Naive thymus-derived CD4-positive, alpha-beta T cell (primary cell): ENCODE measurements at places on chromosomes 6 and 20. TPM values are rescaled to one million over a fixed set of nuclear protein-coding genes. Genes with fewer than 3 reads are reported as not detected.

GRCh38 chr20:38115205-38115604, 49.9 kb downstream of the TGM2 start:
- no peaks in the 10 kb centered on the region for H3K4me1 ChIP-seq
- H3K4me3 ChIP-seq, result no peak overlapping the region
- H3K36me3 ChIP-seq, result no peaks in the 10 kb centered on the region
- no peak overlapping the region for H3K27ac ChIP-seq

DNA sequence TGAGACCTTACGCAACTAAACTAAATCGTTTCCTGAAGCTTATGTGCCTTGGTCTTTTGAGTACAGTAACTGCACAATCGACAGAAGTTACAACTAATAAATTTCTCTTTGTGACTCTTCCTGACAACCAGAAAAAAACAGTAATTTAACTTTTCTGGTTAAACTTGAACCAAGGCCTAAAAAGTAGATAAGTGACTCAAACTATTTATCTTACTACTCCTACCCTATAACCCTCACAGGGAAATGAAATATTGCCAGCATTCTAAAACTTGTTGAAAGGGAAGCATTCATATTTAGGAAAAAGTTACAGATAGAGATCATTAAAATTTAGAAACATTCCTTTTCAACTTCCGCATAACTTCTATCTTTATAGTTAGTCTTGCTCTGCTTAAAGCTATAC, 1034.4 kb downstream of the EYS start:
- no peak overlapping the region for H3K27ac ChIP-seq
- H3K36me3 ChIP-seq, result no peaks in the 10 kb centered on the region
- H3K4me3 ChIP-seq, result no peak overlapping the region
- no peaks in the 10 kb centered on the region for H3K4me1 ChIP-seq

GRCh38 chr6:139029470-139030227, 1.1 kb downstream of the ABRACL start:
- peak overlapping the region; percentile 72 for H3K4me3 ChIP-seq
- H3K4me1 ChIP-seq, result peaks cover 18% of the 10 kb centered on the region
- H3K27ac ChIP-seq, result peak overlapping the region; percentile 88

GRCh38 chr6:5472571-5472970, 211.3 kb downstream of the FARS2 start:
- no peaks in the 10 kb centered on the region for H3K36me3 ChIP-seq

GRCh38 chr20:5969348-5969935, 19.0 kb downstream of the MCM8 start:
- DNase-seq, result no peak
- no peak overlapping the region for H3K27ac ChIP-seq
- H3K4me3 ChIP-seq, result no peak overlapping the region

DNA sequence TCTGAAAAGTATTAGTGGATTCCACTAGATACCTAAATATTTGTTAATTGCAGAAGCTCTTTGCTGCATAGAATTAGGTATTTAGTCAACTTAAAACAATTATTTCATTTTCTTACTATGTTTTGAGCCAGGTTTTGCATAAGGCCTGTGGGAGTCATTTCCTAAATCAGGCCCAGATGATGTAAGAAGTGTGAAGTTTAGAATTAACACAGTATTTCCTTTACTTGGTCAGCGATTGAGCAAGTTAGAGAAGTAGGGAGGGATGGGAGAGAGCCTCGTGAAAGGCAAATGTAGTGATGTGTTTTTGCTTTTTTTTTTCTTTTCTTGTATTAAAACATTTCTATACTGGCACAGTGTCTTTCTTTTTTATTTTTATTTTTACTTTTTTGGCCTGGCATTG, 711.1 kb downstream of the HDGFL1 start:
- H3K36me3 ChIP-seq, result no peaks in the 10 kb centered on the region
- DNase-seq, result no peak
- no peak overlapping the region for H3K4me3 ChIP-seq

GRCh38 chr6:30325873-30326525, 728 bp upstream of the TRIM39 start:
- peak; percentile 70 for DNase-seq
- H3K27me3 ChIP-seq, result no peaks in the 10 kb centered on the region
- peaks cover 7% of the 10 kb centered on the region for H3K36me3 ChIP-seq
- peak overlapping the region; percentile 70 for H3K4me3 ChIP-seq
- H3K27ac ChIP-seq, result peak overlapping the region; percentile 100

- H3K27me3 ChIP-seq, result no peaks in the 10 kb centered on the region
- no peak overlapping the region for H3K27ac ChIP-seq
- H3K36me3 ChIP-seq, result no peaks in the 10 kb centered on the region
- no peak overlapping the region for H3K4me3 ChIP-seq
- no peaks in the 10 kb centered on the region for H3K4me1 ChIP-seq
These were observed 42.7 kb downstream of the RIMS1 start for GRCh38 chr6:71929047-71929446.

- H3K27ac ChIP-seq, result no peak overlapping the region
- H3K36me3 ChIP-seq, result no peaks in the 10 kb centered on the region
- no peaks in the 10 kb centered on the region for H3K4me1 ChIP-seq
- no peak overlapping the region for H3K4me3 ChIP-seq
- H3K27me3 ChIP-seq, result no peaks in the 10 kb centered on the region
These were observed 200.8 kb downstream of the BMP7 start for GRCh38 chr20:57065646-57066045.

- H3K27me3 ChIP-seq, result no peaks in the 10 kb centered on the region
- no peaks in the 10 kb centered on the region for H3K36me3 ChIP-seq
- no peak overlapping the region for H3K4me3 ChIP-seq
- no peaks in the 10 kb centered on the region for H3K4me1 ChIP-seq
- no peak for DNase-seq
These were observed 125.8 kb upstream of the BCLAF1 start for GRCh38 chr6:136415351-136416007.

- no peaks in the 10 kb centered on the region for H3K4me1 ChIP-seq
- no peak overlapping the region for H3K27ac ChIP-seq
- H3K36me3 ChIP-seq, result no peaks in the 10 kb centered on the region
- DNase-seq, result no peak
These were observed 147.7 kb downstream of the SOBP start for GRCh38 chr6:107637316-107638315.

DNA sequence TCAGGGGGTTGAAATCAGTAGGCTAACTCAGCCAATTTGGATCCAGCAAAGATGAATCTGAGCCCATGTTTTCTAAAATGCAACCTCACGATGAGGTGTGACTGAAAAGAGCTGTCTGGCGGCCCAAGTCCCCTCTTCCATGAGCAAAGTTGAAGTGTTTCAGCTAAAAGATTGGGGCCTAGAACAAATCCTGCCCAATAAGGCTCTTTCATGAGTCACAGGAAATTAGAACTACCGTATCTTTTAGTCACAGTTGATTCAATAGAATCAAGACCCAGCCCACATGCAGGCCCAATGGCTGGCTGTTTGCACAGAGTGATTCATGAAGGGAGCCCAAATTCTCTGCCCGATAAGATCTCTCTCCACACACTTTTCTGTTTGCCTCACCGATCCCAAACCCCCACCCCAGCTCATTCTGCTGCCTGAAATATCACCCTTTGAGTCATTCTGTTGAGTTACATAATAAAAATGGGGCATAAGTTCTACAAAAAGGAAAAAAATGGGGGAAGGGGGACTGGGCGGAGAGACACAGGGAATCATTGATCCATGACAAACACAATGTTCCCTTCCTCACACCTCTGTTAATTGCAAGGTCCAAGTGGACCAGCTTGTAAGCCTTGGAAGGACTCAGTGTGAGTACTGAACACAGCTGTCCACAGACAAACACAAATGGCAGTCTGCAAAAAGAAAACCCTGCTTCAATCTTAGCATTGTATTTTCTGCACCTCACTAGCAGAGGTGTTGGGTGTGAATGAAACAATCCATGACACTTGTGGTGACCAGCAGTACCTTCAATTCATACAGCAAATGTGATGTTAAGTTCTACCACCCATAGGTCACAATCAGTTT, 13.8 kb downstream of the FOXQ1 start:
- no peaks in the 10 kb centered on the region for H3K4me1 ChIP-seq
- H3K27me3 ChIP-seq, result no peaks in the 10 kb centered on the region
- no peak overlapping the region for H3K27ac ChIP-seq
- H3K36me3 ChIP-seq, result no peaks in the 10 kb centered on the region
- no peak for DNase-seq

DNA sequence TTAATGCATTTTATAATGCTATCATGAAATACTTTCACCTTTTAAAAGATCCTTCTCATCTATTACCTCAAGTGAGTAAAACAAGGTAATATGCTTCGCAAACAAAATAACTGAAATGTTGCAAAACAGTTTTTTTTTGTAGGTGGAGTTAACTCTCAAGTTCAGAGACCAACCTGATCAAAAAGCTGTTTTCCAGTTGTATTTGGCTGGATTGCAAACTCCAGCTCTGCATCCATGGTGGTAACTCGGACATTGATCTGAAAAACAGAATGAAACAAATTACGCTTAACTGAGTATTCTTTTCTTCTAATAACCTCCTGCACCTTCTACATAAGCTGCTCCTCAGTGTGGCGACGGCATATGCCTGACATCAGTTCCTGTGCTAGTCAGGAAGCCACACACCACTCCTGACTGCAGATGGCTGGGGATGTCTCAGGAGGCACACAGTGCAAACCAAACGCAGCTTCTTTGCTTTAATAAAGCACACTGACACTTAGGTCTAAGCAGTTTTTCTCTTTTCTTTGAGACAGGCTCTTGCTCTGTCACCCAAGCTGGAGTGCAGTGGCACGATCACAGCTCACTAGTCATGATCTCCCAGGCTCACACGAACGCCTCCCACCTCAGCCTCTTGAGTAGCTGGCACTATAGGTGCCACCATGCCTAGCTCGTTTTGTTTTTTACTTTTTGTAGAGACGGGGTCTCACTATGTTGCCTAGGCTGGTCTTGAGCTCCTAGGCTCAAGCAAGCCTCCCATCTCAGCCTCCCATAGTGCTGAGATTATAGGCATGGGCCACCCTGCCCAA, 29.9 kb downstream of the EZR start:
- peaks cover 19% of the 10 kb centered on the region for H3K36me3 ChIP-seq
- peak overlapping the region; percentile 72 for H3K27ac ChIP-seq
- H3K27me3 ChIP-seq, result no peaks in the 10 kb centered on the region
- H3K4me1 ChIP-seq, result peaks cover 16% of the 10 kb centered on the region
- peak overlapping the region; percentile 29 for H3K4me3 ChIP-seq

GRCh38 chr20:59006864-59007664, at the start of gene CTSZ:
Gene CTSZ (minus strand): TSS chr20:59007254. CDS start chr20:59007128, 126 bp downstream.
- H3K4me3 ChIP-seq, result peak within 1 kb of the TSS; percentile 55
- peak; percentile 30 for DNase-seq
- no peaks in the 10 kb centered on the region for H3K36me3 ChIP-seq
- H3K27ac ChIP-seq, result peak within 1 kb of the TSS; percentile 62
- no peaks in the 10 kb centered on the region for H3K27me3 ChIP-seq

DNA sequence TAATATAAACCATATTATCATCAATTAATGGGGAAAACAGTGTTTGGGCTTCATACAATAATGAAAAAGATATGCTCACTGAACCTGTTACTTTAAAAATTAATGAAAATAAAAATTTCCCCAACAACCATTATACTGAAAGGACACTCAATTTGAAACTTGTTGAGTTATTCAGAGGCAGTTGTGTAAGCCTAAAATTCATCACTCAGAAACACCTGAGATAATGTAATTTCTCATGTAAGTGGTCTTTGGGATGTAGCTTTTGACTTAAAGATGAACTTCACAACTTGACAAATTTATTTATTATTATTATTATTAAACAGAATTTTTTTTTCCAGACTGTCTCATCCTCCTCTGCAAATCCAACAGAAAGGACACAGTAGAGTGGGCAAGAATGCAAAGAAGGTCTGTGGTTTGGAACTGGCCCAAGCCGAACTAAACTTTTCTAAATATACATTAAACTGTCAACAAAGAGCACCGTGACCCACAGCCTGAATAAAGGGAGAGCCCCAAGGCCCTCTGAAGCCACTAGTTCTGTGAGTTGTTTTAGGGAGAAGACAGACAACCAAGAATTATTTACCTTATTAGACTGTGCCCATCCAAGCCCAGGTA, 32.2 kb upstream of the HEY2 start:
- no peaks in the 10 kb centered on the region for H3K27me3 ChIP-seq
- H3K4me1 ChIP-seq, result no peaks in the 10 kb centered on the region
- H3K36me3 ChIP-seq, result no peaks in the 10 kb centered on the region
- H3K27ac ChIP-seq, result no peak overlapping the region

DNA sequence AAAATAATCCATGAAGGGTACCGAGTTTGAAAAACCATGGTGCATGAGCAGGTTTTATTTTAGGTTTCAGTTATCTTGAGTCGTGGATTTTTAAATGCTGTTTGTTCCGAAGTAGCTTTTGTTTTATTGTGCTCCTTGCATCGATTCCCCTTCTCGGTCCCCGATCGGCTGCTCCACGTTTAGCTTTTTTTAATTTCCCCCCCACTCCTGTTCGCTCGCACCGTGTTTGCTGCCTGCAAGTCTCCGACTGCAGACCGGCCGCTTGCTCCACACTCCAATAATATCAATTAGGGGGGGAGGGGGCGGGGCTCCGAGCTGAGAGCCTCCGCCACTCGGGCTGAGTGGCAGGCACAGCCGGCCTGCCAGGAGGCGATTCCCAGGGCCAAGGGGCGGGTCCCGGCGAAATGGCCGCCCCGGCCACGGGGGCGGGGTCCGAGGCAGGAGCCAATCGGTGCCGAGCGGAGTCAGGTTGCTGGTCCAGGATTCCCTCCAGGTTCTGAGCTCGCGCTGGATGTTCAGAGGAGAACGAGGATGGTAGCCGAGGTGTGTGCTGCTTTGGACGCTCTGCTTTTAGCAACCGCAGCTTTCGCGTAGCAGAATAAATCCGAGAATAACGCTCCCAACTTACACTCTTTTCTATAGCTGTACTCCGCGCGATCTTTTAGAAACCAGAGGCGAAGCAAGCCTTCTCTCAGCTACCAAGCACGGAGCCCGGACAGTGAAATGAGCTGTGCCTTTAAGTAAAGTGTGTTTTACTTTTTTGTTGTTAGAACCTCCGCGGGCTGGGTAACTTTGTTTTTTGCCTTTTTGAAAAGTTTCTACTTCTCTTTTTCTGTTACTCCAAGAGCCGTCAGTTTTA, at the start of gene EPHA7:
Gene EPHA7, minus strand, starts transcription at position 256 of the 859 bp plus-strand sequence. Its CDS starts 218 bp downstream, at position 38.
- no peak within 1 kb of the TSS for H3K27ac ChIP-seq
- no peaks in the 10 kb centered on the region for H3K36me3 ChIP-seq
- H3K4me3 ChIP-seq, result no peak within 1 kb of the TSS

DNA sequence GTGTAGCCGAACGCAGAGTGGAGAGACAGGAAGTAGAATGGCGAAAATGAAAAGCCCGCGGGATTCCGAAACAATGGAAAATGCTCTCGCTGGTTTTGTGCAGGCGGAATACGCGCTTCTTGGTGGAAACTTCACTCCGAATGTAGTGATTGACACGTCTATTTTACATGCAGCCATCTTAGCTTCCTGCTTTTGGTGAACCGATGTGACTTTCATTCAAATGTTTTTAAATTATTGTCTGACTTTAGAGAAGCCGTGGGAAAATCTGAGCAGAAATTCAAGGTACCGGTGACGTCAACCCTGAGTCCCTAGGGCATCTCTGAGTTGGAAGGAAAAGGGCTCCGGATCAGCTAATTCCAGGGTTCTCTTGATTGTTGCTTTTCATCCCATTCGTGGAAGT, 11.4 kb downstream of the GPX5 start:
- no peaks in the 10 kb centered on the region for H3K27me3 ChIP-seq
- peak; percentile 30 for DNase-seq
- H3K4me1 ChIP-seq, result peaks cover 6% of the 10 kb centered on the region
- H3K4me3 ChIP-seq, result peak overlapping the region; percentile 28
- H3K27ac ChIP-seq, result no peak overlapping the region
- H3K36me3 ChIP-seq, result no peaks in the 10 kb centered on the region

RNF39 gene
- not detected for total RNA-seq

DEF6 gene
- 234 TPM for total RNA-seq

ATP6V1G2 gene
- 4.8 TPM for total RNA-seq

TMEM200A gene
- total RNA-seq, result 0.56 TPM

POPDC3 gene
- not detected for total RNA-seq

RIMS1 gene
- total RNA-seq, result not detected

SIRPB1 gene
- total RNA-seq, result 14.6 TPM

GPLD1 gene
- 1.2 TPM for total RNA-seq
